Mucosa of gallbladder (tissue), 1 donor: ENCODE measurements at places on chromosomes 5 and 9. TPM values are rescaled to one million over a fixed set of nuclear protein-coding genes. Genes with fewer than 3 reads are reported as not detected.

DNA sequence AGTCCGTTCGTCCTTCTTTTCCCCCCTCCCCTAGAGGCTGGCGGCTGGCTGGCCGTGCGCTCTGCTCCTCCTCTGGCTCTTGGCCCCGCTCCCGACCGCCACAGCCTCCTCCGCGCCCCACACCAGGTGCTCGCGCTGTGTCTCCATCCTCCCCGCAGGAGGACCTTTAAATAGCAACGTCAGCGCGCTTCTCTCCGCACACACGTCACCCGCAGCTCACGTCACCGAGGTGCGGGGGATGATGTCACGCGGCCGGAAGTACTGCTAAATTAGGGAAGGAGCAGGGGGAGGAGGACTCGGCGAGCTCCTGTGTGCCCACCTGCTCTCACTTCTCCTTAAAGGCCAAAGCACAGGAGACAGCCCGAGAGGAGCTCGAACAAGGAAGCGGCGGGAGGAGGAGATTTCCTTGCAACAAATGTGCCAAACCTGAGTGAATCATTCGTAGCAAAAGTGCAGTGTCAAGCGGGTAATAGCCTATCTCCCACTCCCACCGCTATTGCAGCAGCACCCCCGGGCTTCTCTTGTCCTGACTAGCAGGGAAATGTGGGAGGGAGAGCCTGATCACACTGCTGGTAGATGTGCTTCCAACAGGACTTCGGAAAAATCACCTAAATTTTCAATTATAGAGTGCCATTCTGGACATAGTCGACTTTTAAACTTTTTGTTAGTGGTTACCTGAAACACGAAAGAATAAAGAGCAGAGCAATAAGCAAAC lies 614 bp upstream of the HOMER1 start:
- DNase-seq: peak; percentile 91

- DNase-seq: no peak
These were observed 386.5 kb downstream of the GADD45G start for GRCh38 chr9:89991204-89991790.

LHX2 gene
- 0.17 TPM for total RNA-seq

DNA sequence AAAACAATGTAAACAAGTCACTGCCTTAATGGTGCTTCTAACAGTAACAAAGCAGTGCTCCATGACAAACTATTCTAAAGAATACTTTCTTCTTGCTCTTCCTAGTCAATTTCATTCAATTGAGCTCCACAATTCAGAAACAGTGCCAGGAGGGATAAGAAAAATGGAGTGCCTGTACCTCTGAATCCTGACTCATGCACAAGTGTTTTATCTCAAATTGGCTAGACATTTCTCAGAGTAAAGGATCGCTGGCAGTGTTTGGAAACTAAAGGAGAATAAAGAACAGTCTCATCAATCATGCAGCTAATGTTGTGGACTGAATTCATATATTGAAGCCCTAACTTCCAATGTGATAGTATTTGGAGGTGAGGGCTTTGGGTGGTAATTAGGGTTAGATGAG lies 27.6 kb downstream of the SLC25A51 start:
- no peak for DNase-seq

- DNase-seq: no peak
These were observed 77.1 kb downstream of the PCSK5 start for GRCh38 chr9:75967556-75967955.

DNAH5 gene
- 1.8 TPM for total RNA-seq

DNA sequence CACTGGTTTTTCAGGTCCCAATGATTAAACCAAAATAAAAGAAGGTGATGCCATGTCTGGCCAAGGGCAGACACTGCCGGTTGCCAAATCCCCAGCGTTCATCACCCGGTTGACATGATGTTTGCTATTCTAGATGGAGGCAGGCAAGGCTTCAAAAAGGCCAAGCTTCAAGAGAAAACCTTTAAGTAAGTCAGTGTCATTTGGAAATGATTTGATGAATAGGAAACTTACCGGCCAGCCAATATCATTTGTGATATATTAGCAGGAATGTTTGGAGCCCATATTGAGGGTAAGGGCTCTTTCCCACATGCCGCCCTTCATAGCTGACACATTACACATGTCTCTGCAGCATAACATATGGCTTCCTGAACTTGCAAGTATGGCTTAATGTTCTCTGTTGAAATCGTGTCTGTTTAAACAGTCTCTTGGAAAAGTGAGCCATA lies 89.5 kb upstream of the TTC23L start:
- DNase-seq: no peak

- no peak for DNase-seq
These were observed 39.3 kb upstream of the TDRD7 start for GRCh38 chr9:97372580-97372979.

GRCh38 chr9:95808011-95808410 lies 67.5 kb upstream of the ERCC6L2 start:
- DNase-seq: no peak

- DNase-seq: no peak
These were observed 60.1 kb upstream of the GNE start for GRCh38 chr9:36318212-36318802.

SLC34A1 gene
- total RNA-seq: 0.06 TPM

PCDHB16 gene
- total RNA-seq: 3.0 TPM

DNA sequence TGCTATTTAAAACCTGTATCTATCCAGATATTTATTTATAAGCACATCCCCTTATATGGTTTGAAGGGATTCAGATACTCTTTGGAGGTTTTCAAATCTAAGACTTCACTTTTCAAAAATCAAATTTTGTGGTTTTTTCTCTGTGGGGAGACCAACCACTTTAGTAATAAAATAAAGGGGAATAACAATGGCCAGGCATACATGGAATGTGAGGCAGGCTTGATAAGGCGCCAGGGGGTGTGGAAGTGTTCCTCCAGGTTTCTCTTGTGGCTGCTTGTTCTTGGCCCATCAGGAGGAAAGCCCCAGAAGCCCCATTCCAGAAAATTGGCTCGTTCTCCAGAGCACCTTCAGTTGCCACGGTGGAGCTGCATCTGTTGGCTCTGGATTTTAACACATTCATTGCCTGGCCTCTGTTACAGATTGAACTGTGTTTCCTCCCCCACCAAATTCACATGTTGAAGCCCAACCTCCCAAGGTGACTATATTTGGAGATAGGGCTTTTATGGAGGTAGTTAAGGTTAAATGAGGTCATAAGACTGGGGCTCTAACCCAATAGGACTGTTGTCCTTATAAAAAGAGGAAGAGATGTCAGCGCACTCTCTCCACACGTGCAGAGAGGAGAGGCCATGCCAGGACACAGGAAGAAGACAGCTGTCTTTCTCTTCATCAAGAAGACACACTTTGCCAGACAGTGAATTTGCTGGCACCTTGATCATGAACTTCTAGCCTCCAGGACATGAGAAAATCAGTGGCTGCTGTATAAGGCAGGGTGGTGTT lies 195.9 kb downstream of the TMEM38B start:
- DNase-seq: no peak

- DNase-seq: no peak
These were observed 12.1 kb downstream of the SLC22A5 start for GRCh38 chr5:132381614-132382013.

GRCh38 chr5:17233488-17233887 lies 16.1 kb downstream of the BASP1 start:
- DNase-seq: no peak

CDX1 gene
- 0.29 TPM for total RNA-seq

OR1L8 gene
- not detected for total RNA-seq

GRCh38 chr5:16413166-16413860 lies 52.3 kb downstream of the ZNF622 start:
- no peak for DNase-seq

DNA sequence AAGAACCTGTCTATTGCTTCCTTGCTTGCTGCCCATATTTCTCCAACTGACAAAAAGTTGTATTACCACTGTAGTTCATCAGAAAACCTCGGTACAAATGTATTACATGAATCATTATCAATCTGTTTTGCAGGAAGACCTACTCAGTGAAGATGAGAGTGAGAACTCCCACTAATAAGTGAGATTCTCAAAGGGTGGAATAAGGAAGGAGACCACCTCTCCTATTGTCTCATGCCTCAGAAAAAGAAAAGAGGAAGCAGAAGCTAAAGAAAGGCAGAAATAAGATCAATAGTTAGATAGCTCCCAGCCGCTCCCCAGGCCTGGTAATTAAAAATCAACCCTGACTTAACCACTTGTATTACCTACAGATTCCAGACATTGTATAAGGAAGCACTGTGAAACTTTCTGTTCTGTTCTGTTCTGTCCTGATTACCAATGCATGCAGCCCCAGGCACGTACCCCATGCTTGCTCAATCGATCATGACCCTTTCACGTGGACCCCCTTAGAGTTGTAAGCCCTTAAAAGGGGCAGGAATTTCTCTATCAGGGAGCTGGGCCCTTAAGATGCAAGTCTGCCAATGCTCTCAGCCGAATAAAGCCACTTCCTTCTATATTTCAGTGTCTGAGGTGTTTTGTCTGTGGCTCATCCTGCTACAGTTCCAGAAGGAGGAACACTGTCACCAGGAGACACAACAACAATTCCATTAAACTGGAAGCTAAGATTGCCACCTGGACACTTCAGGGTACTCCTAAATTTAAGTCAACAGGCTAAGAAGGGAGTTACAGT lies 152.5 kb upstream of the COX7C start:
- DNase-seq: no peak
